ENCODE measurements at places on chromosomes 7 and 10. TPM values are rescaled to one million over a fixed set of nuclear protein-coding genes. Genes with fewer than 3 reads are reported as not detected.

Gene SLC18A3
- 1.7 TPM for polyA plus RNA-seq

Gene LRRC18
- not detected for polyA plus RNA-seq

Gene CALHM1
- not detected for polyA plus RNA-seq

Gene CCDC172
- polyA plus RNA-seq, result not detected

DNA sequence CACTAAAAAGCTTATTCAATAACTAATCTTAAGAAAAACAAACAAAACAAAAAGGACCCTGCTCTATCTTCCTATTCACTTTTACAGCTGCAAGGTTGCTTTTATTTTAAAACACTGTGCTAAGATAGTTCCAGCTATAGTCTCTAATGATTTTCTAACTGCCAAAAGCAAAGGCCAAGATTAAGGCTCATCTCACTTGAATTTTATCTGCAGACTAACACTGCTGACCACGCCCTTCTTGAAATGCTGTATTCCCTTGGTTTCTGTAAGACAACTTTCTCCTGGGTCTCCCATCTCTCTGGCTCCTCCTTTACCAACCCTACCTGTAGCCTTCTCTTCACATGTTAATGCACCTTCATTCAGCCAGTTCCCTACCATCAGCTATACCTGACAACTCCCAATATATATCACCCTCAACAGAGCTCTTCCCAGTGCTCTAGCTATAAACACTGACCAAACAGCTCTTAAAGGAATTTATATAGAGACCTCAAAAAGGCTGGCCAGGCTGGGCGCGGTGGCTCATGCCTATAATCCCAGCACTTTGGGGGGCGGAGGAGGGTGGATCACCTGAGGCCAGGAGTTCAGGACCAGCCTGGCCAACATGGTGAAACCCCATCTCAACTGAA lies 11.7 kb downstream of the SRPK2 start:
- DNase-seq, result no peak

GRCh38 chr10:78178940-78179339 lies 145.3 kb downstream of the RPS24 start:
- no peak for DNase-seq

- DNase-seq, result no peak
These were observed 149.1 kb upstream of the NRG3 start for GRCh38 chr10:81725851-81726250.

DNA sequence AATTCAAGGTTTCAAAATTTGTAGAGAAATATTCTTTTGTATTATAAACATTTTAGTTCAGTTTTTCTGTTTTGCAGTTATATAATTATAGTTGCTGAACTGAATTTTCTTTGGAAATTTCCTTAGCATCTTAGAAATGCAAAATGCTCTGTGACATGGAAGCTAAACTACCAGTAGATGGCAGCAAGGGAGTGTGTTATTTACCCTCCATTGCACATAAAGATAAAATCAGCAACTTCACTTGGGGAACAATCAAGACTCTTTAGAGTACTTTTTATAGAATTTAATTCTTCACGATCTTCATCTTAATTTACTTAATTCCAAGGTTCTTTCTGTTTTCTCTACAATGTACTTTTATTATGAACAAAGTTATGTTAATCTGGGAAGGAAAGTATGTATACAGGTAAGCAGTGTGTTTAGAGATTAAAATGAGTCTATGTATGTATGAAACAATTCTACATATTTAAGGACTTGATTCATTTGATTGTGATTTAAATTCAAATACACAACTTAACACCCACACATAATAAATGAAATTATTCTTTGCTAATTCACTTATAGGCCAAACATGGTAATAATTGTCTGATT lies 404.2 kb downstream of the THSD7A start:
- peak; percentile 76 for DNase-seq

DNA sequence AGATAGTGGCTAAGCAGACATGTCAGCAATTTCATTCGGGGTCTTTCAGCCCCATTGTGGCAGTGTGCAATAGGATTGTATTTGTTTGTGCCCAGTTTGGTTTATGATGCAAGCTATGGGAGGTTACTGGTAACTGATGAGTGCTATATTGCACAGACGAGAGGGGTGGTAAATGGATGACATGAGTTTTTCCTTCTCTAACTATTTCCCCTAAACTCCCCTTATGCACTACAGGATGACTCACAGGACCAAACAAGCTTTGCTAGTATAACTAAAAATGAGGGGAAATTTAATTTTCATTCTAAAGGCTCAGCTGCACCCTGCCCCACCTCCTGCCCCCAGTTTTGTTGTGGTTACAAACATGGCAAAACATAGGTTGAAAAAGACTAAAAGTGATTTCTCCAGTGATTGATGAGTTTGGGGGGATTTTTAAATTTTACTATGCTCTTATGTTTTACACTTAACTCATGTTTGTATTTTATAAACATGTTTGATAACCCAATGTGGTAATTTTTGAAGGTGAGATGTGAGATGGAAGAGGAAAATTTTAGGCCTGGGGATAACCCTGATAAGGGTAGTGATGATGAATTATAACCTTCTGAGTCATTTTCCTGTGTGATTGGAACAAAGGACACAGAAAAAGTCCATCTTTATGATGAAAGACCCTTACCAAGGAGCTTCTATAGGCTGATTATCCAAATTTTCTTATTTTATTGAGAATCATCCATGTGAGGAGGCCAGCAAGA lies 60.8 kb upstream of the NAMPT start:
- DNase-seq, result no peak

DNA sequence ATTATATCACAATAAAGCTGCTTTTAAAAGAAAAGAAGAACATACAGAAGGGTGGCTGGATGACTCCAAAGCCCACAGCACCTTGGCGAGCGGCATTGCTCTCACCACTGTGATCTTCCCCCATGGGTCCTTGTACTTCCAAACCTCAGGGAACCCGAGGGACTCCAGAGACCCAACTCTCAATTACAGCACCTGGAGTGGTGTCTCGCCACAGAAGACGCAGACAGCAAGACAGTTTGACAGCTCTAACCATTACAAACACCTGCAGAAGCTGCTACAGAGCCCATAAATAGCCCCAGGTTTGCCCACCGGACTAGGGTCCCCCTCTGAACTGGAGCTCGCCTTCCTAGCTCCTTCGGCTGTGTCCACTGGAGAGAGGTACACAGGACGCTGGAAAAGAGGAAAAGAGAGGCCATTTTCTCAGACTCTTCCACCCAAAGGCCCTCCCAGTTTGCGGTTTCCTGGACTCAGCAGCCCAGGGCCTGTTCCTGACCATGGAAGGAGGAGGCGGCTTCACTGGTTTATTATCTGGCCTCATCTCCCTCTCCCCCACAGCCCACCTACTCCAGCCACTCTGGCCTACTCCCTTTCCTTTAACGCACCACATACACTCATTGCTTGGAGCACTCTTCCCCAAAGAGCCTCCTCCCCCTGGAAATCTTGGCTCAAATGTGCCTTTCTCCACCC lies 1.9 kb downstream of the PIK3AP1 start:
- DNase-seq, result no peak

DNA sequence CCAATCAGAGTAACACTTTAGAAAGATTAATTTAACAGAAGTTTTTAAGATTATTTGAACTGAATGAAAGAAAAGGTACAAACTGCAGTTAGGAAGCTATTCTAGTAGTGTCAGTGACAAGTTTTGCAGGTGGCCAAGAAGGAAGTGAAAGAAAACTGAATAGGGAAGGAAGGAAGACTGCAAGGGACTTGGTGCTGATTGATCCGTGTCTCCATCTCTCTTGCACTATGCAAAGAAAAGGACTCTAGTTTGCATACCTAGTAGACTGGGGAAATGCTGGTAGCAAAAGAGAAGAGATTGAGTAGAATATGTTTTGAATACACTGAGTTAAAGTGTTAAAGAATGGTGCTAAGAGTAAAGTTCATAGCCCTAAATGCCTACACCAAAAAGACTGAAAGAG lies 33.0 kb downstream of the OR6V1 start:
- DNase-seq, result no peak

GRCh38 chr10:108901781-108902618 lies 1021.3 kb downstream of the XPNPEP1 start:
- DNase-seq, result no peak

- DNase-seq, result peak; percentile 36
These were observed 626 bp downstream of the PRPF18 start for GRCh38 chr10:13587391-13587790.

DNA sequence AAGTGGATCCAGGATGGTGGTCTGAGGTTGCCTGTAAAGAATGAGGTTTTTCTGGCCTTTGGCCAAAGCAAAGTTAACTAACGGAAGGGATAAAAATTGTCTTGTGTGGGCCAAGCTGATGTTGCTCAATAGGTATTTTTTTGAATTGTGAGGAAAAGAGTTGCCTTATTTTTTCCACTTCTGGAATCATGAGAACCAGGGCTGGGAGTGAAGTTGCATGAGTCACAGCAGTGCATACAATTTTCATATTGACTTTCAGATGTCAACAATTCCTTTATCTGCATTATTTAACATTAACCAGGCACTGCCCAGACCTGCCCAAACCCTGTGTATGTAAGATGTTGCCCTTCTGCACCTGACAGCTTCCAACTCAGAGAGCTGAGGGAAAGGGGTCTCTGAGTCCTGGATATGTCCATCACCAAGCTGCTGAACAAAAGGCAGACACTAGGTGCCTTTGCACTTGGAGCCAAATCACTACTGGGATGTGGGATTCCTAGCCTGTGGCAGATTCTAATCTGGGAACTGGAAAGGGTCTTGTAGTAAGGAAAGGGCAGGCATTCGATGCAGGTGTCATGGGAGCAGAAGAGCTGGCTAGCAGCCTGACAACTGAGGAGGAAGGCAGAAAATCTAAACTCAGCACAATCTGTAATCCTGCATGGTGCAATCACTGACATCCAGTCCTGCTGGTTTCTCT lies 52.3 kb upstream of the SLC35B4 start:
- no peak for DNase-seq

- no peak for DNase-seq
These were observed 51.7 kb downstream of the HSPA12A start for GRCh38 chr10:116690356-116691322.

- no peak for DNase-seq
These were observed 170.1 kb downstream of the RTKN2 start for GRCh38 chr10:62098278-62099121.

DNA sequence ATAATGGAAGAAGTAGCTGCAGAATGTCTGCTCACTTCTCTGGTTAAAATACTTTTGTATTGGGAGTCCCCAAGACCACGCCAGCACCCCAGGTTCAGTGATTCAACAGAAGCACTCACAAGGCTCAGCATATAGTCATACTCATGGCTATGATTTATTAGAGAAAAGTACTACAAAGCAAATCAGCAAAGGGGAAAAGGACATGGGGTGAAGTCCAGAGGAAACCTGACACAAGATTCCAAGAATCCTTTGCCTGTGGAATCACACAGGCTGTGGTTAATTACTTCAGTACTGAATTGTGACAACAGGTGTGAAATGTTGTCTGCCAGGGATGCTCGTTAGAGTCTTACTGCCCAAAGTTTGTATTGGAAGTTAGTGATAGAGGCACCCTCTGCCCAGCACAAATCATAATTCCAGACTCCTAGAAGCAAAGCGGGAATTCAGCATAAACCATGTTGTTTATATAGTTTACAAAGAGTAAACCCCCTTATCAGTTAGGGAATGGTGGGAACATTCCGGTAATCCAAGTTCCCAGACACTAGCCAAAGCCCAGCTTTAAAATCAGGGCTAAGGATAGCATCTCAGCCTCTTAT lies 79.4 kb downstream of the HYCC1 start:
- DNase-seq, result no peak

GRCh38 chr7:127152423-127152822 lies 100.3 kb downstream of the GRM8 start:
- no peak for DNase-seq

- DNase-seq, result no peak
These were observed 205.8 kb downstream of the CCSER2 start for GRCh38 chr10:84534168-84534567.

DNA sequence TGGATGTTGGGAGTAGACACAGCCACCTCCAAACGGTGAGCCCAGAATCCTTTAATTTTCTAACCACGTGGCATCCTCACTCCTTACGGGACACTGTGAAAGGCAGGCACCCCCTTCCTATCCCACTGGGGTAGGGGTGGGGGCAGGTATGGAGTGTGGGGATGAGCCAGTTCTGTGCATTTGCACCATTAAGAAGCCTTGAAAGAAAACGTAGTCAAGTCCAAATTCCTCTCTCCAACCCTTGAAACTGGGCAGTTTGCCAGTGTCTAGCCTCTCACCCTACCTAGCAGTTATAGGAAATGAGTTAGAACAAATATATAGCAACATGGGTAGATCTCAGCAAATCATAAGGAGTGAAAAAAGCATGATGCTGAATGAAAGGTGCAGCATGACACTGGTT lies 92.4 kb upstream of the LEP start:
- no peak for DNase-seq

GRCh38 chr10:63498665-63499064 lies 22.5 kb upstream of the REEP3 start:
- DNase-seq, result no peak

DNA sequence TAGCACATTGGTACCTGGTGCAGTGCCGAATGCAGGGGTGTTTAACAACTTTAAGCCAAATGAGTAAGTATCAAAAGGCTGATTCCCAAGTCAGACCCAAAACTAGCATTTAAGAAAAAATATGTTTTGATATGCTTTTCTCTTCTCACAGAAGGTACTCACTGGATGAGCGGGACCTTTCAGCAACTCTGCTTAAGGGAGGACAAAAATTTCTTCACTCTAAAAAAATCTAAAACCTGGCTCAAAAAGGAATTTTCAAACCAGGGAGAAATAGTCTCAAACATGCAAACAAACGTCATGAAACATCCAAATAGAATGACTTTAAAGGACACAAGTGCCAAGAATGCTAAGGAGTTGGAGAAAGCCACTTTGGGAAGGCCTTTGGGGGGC lies 962.1 kb downstream of the KCNMA1 start:
- no peak for DNase-seq

- no peak for DNase-seq
These were observed 43.2 kb upstream of the TES start for GRCh38 chr7:116167177-116167576.

- no peak for DNase-seq
These were observed 157.8 kb downstream of the FGFR2 start for GRCh38 chr10:121440461-121440860.

- peak; percentile 79 for DNase-seq
These were observed 9.6 kb upstream of the C10orf105 start for GRCh38 chr10:71729161-71729636.

GRCh38 chr7:2775376-2775775 lies 68.7 kb downstream of the GNA12 start:
- no peak for DNase-seq

- no peak for DNase-seq
These were observed 46.7 kb upstream of the ANTXRL start for GRCh38 chr10:46239993-46240683.

- no peak for DNase-seq
These were observed 92.5 kb downstream of the KLF6 start for GRCh38 chr10:3692387-3692999.

Data from SK-N-SH (cell line).